ENCODE measurements at places on chromosomes 3 and 15.
A peak's percentile ranks its signal among the peaks of the same experiment; 100 is the strongest.

- peak; percentile 96 for DNase-seq
These were observed 73.1 kb downstream of the XXYLT1 start for GRCh38 chr3:195197765-195198425.

DNA sequence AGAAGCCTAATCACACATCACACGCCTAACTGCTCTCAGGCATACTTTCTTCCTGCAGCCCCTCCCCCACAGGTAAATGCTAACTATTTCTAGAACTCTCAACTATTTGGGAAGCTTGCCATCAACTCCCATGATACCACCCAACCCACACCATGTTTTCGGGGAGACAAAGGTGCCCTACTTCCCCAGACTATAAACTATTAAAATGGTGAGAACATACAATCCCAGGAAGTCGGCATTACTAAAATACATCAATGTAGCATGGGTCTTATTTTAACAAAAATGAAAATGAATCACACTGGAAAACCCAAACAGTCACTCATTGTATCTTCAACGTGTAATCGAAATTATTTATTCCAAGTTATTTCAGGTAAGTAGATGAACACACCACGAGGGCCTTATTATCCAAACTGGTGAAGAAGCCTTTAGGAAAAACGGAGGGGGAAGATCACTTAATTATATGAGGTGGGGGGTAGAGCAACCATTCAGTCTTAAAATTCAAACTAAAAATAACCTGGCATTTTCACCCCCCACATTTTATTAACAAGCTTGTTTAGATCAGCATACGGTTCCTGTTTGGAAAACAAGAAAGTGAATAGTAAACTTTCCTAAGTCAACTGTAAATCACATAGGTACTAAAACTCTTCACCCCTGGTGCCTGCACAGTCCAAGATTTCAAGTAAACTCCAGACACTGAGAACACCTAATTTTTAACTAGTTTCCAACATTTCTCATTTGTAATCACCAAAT lies 1.9 kb downstream of the TBL1XR1 start:
- peak; percentile 41 for DNase-seq

DNA sequence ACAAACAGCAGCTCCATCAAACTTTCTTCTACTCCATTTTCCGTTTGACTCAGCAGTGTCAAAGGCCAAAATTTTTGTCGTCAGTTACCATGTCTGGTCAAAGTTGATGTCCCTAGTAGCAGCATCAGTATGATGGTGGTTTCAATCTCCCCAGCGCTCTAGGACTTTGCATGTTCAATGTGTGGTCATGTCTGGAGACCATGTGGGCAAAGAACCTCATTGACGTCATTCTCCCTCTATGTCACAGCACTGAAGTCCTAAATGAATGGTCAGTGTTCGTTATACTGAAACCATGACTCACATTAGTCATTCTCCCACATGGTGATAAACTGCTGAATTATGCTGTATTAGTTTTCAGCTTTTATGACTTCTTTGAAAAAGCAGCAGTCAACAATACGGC lies 23.2 kb downstream of the SHC4 start:
- DNase-seq = peak; percentile 92

DNA sequence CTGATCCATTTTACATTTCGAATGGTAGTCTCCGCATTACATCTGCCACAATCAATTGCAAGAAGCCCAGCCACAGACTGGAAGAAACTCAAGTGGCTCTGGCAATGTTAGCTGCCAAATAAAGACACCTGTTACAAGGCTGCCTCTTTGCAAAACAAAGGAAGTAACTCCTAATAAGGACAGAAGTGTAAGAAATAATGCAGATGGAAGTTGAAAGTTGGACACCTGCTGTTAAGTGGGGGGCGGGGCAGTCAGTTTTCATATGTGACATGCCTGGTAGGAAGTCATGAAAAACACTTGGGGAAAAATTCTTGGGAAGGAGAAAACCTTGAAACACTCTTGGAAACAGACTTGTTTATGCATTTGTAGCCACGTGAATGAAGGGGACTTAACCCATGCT lies 54.1 kb upstream of the ATP2C1 start:
- no peak for DNase-seq

GRCh38 chr3:183698756-183699155 lies 1.2 kb downstream of the YEATS2 start:
- DNase-seq = peak; percentile 32

GRCh38 chr3:72694398-72694797 lies 153.8 kb downstream of the SHQ1 start:
- DNase-seq = peak; percentile 32

GRCh38 chr3:149180057-149180573 lies 41.5 kb downstream of the CP start:
- peak; percentile 100 for DNase-seq

GRCh38 chr15:51580982-51581381 lies 41.6 kb downstream of the DMXL2 start:
- DNase-seq = peak; percentile 13

DNA sequence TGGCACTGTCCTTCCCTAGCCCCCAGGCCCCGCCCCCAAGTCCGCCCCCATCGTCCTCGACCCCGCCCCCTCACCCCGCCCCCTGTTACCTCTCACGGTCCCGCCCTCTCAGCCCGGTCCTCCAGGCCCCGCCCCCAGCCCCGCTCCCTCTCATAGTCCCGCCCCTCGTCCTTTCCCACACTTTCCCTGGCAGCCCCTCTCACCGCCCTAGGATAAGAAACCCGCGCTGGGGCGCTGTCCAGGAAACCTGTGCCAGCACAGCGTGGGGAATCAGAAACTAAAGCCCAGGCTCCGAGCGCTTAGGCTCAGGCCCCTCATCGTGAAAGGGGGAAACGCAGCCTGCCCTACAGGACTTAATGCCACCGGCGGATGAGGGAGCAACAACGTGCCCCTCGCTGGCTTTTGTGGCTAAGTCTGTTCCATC lies 20.9 kb downstream of the TRPM1 start:
- no peak for DNase-seq

DNA sequence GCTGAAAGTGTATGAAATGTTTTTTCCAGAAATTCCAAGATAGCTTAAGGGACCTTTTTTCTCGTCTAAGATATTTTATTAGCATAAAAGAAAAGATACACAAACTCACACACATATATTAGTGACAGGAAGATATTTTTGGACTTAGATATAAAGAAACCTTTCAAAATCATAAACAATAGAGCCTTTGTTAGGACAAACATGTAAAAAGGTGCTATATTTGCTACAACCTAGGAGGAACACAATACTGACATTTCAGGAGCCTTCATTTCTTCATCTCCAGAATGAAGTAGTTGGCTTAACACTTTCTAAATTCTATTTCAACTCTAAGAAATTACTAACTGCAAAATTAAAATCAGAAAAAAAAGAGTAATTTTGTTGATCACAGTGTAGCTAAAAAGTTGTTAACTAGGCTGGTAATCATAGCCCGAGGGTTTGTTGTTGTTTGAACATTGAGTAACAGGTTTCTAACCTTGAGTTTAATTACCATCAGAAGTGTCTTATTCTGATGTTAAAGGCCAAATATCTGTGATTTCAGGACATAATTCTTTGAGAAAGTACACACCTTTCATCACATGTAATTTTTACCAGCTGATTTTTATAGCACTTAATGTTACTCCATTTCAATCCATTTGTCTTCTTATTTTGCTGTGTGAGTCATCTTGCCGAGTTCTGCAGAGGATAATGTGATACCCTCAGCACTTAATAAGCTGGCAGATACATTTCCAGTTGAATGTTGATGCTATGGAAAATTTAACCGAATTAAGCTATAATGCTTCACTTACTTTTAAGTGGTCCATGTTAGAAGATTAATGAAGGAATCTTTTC lies 97.3 kb downstream of the MBNL1 start:
- DNase-seq = no peak

DNA sequence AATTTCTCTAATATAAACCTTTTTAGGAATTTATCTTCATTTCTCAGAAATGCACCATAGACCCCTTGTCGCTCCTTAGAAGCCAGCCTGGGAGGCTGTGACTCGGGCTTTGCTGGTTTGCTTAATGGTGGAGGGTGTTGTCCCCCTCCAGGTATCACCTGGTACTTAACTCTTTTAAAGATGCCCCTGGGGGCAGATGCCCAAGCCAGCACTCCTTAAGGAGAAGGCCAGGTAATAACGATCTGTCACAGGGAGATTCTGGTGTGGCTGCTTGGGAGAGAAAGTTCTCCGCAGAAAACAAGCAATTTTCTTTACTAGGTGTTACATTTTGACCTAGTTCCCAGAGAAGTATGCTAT lies 22.3 kb downstream of the EHD4 start:
- no peak for DNase-seq

DNA sequence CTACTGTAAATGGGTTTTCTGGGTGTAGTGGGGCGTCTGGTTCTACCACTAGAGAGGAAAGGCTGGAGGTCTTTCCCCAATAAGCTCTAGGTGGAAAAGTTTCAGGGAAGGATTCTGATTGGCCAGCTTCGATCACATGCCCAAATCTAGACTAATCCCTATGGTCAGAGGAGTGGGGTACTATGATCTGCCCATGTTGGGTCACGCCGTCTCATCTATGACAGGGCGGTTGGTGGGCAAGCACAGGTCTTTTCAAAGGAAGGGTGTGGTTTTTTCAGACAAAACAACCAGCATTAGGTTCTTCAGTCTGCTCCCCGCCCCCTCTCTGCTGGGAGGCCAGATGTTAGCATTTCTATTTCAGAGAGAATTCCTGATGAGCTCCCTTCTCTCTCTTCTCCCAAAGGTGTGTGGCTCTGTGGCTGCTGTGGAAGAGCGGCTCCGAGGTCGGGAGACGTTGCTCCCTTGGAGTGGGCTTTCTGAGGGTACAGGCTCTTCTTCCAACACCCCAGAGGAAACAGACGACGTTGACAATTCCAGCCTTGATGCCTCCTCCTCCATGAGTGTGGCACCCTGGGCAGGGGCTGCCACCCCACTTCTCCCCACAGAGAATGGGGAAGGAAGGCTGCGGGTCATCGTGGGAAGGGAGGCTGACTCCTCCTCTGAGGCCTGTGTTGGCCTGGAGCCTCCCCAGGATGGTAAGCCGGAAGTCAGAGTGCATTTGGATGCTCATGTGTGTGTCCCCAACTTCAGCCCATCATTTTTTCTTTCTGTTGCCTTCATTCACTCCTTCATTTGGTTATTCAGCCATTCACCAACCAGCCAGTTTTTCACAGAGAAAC lies 9.7 kb upstream of the TATDN2 start:
- no peak for DNase-seq

- DNase-seq = no peak
These were observed 119.9 kb upstream of the FHIT start for GRCh38 chr3:61371123-61371522.

DNA sequence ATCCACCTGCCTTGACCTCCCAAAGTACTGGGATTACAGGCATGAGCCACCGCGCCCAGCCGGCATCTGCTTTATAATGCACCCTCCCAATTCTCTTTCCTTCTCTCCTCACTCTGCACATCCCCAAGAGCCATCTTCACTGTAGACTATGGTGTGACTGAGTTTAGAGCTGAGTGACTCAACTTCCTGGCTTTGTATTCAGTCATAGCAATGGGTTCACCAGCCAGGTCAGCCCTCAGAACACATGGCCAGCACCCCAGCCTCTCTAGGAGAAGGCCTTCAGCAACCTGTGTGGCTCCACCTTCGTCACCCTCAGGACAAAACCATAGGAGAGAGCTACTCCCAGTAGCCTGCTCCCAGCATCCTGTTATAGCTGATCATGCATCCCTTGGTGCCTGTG lies 33.0 kb downstream of the ARID3B start:
- peak; percentile 73 for DNase-seq

DNA sequence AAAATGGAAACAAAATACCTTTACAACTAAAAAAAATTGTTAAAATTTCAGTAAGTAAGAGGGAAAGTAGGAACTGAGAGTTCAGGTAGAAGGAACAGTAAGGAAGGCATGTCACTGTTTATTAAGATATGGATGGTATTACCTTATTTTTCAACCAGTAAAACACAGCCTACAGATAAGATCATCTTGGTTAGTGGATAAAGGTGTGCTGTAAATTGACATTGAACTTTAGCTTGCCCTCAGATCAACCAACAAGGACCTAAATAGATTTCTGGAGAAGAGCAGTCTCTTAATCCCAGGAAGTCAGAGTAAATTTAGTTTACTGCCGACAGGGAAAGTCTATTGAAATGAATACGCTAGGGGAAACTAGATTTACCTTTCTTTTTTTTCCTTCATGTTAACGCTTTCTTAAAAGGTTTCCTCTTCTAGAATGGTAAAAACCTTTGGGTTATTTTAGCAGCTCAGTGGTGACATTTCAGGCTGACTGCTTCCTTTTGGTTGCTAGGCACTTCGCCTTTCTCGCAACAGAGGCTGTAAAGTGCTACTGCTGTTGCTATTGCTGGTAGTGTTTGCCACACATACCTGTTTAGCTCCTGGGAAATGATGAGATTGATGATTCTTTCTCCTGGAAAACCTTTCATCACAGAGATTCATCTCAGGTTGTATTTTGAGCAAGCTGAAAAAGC lies 12.9 kb downstream of the DZIP3 start:
- no peak for DNase-seq

DNA sequence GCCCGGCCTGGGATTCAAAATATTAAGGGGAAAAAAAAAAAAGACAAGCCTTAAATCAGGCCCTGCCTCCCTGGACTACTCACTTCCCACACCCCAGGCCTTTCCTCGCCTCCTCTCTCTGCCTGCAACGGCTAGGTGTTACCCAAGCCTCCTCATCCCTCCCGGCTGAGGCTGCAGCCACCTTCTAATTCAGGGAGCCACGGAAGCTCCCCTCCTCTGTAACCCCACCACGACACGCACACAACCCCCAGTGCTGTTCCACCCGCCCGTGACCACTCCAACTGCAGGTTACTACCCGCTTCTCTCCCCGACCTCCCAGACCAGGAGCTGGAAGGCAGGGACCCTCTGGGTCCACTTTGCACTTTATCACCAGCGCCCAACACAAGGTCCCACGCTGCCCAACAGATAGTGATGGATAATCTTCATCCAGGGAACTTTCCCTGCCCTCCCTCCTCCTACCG lies 936 bp downstream of the KIF7 start:
- no peak for DNase-seq

GRCh38 chr3:172675441-172676193 lies 35.2 kb downstream of the NCEH1 start:
- DNase-seq = peak; percentile 59

- peak; percentile 66 for DNase-seq
These were observed 37.6 kb upstream of the SLC9A9 start for GRCh38 chr3:143885780-143886427.

GRCh38 chr3:3133500-3133899 lies 6.8 kb downstream of the TRNT1 start:
- DNase-seq = no peak

DNA sequence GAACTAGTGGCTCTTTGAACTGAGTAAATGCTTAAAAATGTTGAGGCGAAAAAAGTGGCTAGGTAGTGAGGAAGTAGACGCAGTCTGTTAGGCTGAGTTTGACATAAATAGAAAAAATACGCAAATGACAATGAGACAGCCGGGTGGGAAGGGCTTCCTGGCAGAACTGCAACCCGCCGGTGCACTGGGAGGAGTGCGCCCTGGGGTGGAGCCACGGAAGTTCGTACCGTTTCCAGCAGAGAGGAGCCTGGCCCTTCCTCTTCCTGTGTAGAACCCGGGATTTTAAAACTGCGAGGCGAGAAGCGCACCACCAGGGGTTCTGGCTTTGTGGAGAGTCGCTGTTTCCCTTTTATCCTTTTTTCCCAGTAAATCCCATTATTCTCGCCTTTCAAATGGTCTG lies 602.6 kb downstream of the PYDC2 start:
- no peak for DNase-seq

GRCh38 chr3:65314269-65314668 lies 626.5 kb upstream of the ADAMTS9 start:
- DNase-seq = no peak

- peak; percentile 41 for DNase-seq
These were observed 6.9 kb downstream of the NUDT16 start for GRCh38 chr3:131388490-131388799.

All from HT1080 (cell line).